EH (cell line): ENCODE measurements at places on chromosomes 1 and 21.

DNA sequence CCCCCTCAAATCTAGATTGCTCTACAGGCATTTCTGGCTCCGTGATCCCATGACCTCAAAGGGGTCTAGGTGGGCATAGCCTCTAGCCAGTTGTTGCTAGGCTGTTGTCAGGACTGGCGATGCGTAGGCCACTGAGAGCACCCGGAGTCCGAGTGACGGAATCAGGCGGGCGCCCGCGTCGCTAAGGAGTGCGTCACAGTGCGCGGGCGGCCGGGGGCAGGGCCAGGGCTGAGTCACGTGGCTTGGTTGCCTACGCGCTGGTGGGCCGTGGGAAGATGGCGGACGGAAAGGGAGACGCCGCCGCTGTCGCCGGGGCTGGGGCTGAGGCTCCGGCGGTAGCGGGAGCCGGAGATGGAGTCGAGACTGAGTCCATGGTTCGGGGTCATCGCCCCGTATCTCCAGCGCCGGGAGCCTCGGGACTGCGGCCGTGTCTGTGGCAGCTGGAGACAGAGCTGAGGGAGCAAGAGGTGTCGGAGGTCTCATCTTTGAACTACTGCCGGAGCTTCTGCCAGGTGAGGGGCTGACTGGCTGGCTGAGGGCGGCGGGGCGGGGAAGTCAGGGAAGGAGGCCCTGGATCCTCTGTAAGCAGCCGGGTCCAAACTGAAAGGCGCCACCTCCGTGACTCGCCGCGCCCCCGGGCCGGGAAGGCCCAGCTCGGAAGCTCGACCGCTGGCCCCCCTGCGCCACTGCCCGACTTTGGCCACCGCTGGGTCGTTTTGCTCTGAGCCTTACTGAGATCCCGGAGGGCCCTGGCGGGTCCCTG is at the start of gene RLF:
TSS of gene RLF (plus strand) at position 263 of the 763 bp plus-strand sequence. CDS start at position 276, 13 bp downstream.
- peak; percentile 94 for DNase-seq

DNA sequence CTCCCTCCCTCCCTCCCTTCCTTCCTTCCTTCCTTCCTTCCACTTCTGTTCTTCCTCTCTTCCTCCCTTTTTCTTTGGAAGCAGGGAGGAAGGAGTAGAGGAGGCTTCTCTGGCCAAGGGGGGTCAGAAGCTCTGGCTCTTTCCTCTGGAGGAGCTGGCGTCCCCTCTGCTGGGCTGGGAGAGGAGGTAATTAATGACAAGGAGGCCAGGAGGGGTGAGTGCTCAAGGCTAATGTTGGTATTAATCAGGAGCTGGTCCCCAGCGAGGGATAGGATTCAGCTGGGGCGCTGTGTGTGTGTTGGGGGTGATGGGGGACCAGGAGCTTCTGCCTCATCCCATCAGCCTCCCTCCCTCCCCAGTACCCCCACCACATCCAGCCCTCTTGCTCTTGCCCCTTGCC is 6.2 kb upstream of the PEAR1 start:
- DNase-seq: no peak

GRCh38 chr1:61387829-61388228 is 305.5 kb downstream of the NFIA start:
- no peak for DNase-seq

- peak; percentile 96 for DNase-seq
Measured at GRCh38 chr1:178629252-178630154, 95.5 kb upstream of the RALGPS2 start.

DNA sequence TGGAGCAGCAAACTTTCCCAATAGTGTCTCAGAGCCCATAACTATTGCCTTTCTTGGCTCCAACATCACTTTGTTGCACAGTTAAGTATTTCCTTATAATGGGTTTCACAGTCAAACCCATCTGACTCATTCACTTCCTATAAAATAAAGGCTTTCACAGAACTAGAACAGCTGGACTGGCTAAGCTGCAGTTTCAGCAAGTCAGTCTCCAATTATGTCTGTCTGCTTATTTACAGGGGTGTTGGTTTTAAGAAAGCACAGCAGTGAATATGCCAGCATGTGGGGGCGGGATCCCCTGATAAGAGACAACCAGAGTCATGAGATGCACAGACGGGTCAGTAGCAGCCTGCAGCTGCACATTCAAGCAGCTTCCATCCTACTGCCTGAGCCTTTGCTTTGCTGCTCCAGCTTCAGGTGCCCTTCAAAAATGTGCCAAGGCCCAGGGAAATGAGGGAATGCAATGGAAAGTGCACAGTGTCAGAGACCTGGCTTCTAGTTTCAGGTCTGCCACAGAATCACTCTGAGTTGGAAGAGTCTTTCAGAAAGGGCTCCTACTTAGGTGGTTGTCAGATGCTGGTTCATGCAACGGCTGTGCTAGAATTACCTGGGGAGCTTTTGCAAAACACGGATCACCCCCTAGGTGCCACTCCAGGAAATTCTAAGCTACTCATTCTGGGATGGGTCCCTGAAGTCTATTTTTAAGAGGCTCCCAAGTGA is 24.8 kb downstream of the RNF19B start:
- peak; percentile 88 for DNase-seq

GRCh38 chr21:29233256-29233546 is 65.5 kb upstream of the BACH1 start:
- no peak for DNase-seq

DNA sequence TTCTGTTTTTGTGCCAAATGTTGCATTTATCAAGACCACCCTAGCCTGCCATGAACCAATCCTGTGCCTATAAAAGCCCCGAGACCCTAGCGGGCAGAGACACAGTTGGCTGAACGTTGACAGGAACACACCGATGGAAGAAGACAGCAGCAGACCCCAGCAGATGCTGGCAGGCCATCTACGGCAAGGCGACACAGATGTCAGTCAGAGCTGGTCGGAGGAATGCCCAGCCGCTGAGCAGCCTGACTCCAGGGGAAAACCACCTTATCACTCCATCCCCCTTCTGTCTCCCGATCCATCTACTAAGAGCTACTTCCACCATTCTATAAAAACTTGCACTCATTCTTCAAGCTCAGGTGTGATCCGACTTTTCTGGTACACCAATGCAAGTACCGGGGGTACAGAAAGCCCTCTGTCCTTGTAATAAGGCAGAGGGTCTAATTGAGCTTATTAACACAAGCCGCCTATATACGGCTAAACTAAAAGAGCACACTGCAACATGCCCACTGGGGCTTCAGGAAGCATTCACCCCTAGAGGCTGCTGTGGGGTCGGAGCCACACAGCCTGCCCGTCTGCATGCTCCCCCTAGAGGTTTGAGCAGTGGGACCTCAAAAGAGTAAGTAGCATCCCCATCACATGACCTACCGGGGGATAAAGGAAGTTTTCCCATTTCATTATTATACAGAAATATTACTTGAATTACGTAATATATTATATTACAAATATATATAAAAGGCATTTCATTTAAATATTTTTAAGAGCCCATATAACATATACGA is 1156.3 kb upstream of the B3GALT2 start:
- no peak for DNase-seq

DNA sequence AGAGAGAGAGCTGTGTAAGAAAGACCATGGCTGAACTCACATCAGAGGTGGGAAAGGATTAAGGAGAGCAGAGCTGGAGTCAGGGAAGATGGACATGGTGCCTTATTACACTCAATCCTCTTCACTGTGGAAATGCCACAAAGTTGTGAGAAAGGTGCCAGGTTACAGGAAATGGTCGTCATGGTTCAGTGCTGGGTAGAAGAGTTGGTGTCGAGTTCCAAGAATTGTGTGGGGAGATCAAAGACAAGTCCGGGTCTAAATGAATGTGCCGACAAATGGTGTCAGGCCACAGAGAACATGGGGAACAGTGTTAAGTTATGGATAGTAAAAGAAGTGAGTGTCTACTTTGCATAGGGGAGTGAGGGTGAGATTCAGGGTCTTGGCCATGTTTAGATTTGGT is 40.9 kb downstream of the LAMC2 start:
- DNase-seq: no peak

DNA sequence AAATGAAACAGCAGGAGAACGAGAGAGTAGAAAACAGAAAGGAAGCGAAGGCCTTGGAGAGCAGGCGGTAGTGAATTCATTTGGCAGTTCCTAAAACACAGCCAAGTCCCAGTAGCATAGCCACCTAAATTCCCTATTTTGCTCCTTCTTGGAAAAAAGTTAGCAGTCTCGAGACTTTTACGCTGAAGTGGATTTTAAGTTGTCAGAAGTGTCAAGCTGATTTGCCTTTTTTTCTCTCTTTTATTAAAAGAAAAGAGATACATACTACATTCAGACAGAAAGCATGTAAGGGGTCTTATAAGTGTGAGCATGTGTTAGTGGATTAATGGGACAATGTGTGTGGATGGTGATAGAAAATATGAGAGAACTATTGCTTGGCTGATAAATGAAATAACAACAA is 19.2 kb downstream of the NFIA start:
- no peak for DNase-seq

DNA sequence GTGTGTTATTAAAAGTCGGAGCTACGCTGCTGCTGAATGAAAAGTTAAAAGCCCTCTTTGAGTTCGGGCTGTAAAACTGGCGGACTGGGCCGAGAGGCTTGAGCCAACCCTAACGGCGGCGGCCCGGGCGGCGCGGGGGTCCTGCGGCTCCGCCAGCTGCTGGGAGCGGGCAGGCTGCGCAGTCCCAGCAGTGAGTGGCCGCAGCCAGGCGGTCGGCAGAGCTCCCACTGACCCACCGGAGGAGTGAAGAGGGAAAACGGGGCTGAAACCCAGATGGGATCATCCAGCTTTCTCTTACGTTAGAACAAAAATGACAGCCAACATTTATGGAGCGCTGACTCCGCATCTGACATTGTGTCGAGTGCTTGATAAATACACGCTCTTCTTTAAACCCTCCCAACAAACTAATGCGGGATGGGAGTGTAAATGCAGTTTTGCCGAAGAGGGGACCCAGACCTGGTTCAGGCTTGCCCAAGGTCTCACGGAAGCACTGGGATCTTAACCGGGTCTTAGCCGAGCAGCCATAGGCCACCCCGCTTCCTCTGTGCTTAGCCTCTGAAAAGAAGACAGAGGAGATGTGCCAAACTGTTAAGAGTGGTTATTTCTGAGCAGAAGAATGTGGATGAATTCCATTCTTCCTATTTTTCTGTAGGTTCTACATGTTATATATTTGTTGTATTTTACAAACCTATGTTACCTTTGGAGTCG is 3.5 kb downstream of the GRHL3 start:
- DNase-seq: peak; percentile 38

- no peak for DNase-seq
Measured at GRCh38 chr1:86787621-86788020, 83.2 kb downstream of the SH3GLB1 start.

DNA sequence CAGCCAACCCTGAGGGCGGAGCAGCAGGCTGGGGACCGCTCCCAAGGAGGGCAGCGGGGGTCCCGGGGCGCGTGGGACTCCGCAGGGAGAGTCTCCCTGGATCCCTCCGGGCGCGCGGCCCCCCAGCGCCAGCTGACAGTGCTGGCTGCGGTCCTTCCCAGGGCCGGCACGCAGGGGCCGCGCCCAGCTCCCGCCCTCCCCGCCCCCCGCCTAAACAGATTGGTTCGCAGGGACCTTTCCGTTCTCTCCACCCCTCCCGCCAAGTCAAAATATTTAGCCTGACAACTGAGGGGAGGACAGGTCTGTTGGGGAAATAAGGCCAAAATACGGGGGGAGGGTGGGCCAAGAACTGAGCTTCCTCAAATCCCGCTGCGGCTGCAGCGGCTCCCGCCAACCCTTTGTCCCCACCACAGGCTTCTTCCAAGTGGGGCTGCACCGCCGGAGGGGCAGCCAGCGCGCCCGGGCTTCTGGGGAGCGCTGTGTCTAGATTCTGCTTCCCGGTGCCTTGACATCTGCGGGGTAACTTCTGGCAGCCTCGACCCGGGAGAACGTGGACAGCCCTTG is at the start of gene INSRR:
TSS of gene INSRR (minus strand) at position 159 of the 564 bp plus-strand sequence. CDS start 496 bp downstream, outside the sequence.
- DNase-seq: peak; percentile 22

- DNase-seq: no peak
Measured at GRCh38 chr1:169576935-169577331, 9.3 kb downstream of the F5 start.

DNA sequence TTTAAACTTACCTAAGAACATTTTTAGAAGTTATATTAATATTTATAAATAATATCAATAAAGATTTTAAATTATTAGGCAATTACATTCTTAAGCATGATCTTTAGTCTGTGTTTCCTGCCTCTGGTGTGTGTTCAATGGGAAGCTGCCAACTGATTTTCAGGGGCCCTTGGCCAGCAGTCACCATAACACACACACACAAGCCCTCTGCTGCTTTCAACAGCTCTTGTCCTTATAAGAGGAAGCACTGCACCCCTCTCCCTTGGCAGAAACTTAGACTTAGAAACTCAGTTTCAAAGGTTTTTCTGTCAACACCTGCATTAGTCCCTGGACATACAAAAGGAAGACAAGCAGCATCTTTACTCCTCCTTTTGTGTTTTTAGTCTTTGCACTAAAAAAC is 81.4 kb downstream of the VAV3 start:
- DNase-seq: no peak

- peak; percentile 60 for DNase-seq
Measured at GRCh38 chr1:204190212-204191211, 5.8 kb downstream of the KISS1 start.

DNA sequence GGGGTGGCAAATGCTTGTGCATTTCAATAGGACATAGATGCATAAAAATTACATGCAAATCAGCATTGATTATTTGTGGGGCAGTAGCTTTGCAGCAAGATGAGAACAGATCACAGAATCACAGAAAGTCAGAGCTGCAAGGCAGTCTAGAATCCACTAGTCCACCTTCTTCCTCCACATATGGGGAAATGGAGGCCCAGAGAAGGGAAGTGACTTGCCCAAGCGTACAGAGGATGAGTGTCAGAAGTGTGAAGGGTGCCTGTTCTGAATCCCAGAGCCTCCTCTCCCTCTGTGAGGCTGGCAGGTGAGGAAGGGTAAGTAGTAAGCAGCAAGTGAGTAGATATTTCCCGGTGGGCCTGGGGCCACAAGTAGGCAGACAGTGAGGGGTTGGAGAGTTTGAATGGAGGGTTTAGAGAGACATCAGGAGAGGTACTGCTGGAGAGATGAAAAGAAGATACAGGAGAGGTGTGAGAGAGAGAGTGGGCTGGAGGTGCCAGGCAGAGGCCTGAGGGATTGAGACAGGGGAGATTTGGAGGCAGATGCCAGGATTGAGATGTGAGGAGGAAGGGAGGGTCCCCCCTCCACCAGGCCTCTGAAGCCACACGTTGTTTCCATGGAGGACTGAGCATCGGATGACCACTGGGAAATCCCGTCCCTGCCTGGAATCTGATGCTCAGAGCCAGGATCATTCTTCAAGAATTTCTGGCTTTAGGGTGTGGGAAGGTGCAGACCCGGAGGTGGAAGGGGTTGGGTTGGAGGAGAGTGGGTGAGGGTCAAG is 4.8 kb upstream of the MYOG start:
- no peak for DNase-seq

GRCh38 chr1:180235502-180236239 is 5.6 kb downstream of the LHX4 start:
- DNase-seq: no peak

- DNase-seq: no peak
Measured at GRCh38 chr1:43274804-43275180, 5.0 kb downstream of the TMEM125 start.

DNA sequence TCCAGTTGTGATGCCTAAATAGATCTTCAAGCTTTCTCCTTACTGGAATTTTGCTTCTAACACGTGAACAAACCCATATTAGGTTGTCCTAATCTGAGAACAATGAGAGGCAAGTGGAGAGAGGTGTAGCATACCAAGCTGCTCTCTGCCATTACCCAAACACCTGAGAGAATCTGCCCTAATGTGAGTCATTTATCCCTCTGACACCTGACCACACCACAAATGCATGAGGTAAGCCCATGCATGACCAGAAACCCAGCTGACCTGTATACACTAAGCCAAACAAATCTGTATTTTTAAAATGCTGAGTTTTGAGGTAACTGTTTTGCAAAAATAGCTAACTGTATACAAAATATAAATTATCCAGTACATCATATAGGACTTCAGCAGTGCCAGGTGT is 1458.1 kb upstream of the B3GALT2 start:
- DNase-seq: no peak
